Muscle of arm (tissue), 14 donors: ENCODE measurements at places on chromosomes 16 and 17.
A peak's percentile ranks its signal among the peaks of the same experiment; 100 is the strongest.

- no peak for DNase-seq
Measured at GRCh38 chr16:15054357-15055140, 1.3 kb downstream of the NTAN1 start.

DNA sequence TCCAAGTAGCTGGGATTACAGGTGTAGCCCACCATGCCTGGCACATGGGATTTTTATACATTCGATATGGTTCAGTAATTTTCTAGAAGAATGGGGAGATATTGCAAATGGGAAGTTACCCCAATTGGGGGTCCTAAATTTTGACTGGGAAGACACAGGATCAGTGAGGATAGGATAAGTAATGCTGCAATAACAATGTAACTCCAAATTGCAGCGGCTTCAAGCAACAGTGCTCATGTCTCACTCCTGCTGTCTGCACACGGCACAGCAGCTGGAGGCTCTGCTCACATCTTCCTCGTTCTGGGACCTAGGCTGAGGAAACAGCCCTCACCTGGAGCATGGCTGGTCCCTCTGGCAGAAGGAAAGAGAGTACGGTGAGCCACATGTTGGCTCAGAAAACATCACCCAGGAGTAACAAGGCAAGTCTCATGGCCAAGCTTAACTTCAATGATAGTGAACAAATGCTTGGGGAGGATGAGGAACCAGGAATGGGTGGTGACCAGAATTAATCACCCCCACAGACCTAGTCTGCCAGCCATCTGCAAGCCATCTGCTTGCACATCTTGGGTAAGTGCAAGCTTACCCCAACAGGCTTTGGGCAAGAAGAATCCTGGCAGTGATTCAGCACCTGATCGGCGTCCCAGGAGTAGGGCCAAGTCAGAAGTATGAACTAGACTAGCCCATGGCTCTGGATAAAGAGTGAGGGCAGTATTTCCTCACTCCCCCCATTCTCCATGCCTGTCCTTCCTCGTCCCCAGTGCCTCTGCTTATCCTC, 229.2 kb downstream of the COPRS start:
- no peak for DNase-seq

DNA sequence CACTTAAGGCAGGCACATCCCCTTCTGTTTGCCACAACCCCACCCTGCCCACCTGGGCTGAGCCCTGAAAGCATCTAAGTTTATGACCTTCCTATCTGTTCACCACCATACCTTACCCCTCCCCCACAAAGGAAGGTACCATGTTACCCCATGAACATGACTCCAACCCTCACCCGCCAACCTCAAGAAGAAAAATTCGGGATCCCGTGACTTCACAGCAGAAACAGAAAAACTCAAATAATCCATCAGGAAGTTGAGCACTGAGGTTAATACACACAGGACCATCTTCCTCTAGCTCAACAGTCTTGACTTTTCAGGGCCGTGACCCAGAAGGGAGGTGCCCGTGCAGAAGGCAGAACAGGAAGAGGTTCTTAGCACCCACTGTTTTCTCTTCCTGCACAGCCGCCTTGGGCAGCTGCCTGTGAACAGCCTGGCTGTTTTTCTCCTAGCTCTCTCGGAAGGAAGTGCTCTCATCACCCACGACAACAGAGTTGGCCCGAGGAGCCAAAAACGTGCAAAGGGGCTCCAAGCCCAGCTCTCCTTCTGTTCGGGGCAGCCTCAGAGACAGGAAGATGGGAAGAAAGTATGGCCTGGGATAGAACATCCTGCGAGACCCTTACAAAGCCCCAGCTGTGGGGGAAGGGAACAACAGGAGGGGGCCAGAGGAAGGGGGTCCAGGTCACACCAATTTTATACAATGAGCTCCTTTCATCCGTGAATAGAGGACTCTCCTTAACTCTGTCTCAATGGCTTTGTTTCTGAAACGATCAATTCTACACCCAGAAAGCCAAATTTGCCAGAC, 101.1 kb downstream of the XYLT1 start:
- no peak for DNase-seq

DNA sequence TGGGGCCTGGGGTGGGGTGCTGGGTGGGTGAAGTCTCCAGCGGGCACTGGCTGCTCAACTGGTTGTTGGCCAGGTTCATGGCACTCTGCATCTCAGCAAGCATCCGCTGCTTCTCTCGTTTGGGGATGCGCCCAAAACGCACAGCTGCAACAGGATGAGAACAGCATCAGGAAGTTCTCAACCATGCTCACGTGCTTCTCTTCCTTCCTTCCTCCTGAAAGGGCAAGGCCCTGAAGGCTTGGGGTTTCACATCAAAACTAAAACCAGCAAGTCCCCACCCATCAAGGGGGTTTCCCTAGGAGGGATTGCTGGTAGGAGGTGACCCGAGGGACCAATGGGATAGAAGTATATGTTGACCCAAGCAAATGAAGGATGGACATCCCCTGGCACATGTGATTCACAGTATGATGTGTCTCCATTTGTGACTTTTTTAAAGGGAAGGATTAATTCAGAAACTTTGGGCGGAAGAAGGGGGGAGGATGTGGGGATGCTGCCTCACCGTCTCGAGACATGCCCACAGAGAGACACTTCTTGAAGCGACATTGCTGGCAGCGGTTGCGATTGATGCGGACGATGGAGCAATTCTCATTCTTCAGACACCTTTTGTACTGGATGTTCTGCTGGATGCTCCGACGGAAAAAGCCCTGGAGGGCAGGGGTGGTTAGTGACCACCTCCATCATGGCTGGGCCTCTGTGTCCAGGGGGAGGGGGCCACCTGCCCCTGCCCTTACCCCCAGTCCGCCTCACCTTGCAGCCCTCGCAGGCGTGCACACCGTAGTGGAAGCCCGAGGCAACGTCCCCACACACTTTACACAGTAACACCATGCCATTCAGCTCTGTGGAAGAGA, 4.2 kb downstream of the NR1D1 start:
- no peak for DNase-seq

DNA sequence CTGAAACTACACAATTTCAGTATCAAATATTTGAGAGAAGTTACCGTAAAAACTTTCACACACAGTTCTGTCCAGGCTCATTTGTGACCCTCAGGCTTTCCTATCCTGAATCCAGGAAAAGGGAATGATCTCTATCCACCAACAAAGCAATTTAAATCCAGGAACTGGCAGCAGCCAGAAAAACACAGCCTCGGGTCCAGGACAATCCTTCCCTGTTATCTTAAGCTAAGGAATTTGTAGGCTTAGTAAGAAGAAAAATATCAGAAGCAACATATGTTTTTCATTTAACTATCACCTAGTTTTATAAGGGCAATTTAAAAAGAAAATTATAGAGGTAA, 47.1 kb downstream of the TEX2 start:
- DNase-seq = peak; percentile 9

DNA sequence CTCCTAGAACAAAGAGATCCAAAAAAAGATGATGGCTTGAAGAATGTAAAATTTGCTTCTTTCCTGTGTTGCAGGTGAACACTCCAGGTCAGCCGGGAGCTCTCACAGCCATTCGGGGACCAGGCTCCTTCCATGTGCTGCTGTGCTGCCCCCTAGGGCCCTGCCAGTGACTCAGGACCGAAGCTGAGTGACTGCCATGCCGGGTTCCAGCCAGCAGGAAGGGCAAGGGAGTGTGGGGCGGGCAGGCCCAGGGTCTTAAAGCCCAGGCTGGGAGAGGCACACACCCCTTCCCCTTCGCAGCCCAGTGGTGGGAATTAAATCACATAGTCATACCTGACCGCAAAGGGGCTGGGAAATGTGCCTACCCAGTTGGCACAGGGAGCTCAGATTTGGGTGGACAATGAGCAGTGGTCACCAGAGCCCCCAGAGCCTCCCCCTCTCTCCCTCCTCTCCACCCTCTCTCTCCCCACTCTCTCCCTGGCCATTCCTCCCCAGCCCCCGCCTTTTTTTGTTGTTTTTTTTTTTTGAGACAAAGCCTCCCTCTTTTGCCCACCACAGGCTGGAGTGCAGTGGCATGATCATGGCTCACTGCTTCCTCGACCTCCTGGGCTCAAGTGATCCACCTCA, 11.5 kb downstream of the EPOP start:
- no peak for DNase-seq

- DNase-seq = no peak
Measured at GRCh38 chr16:7278636-7279035, 54.0 kb upstream of the RBFOX1 start.

- no peak for DNase-seq
Measured at GRCh38 chr17:77465358-77466041, 324.7 kb downstream of the SEC14L1 start.

DNA sequence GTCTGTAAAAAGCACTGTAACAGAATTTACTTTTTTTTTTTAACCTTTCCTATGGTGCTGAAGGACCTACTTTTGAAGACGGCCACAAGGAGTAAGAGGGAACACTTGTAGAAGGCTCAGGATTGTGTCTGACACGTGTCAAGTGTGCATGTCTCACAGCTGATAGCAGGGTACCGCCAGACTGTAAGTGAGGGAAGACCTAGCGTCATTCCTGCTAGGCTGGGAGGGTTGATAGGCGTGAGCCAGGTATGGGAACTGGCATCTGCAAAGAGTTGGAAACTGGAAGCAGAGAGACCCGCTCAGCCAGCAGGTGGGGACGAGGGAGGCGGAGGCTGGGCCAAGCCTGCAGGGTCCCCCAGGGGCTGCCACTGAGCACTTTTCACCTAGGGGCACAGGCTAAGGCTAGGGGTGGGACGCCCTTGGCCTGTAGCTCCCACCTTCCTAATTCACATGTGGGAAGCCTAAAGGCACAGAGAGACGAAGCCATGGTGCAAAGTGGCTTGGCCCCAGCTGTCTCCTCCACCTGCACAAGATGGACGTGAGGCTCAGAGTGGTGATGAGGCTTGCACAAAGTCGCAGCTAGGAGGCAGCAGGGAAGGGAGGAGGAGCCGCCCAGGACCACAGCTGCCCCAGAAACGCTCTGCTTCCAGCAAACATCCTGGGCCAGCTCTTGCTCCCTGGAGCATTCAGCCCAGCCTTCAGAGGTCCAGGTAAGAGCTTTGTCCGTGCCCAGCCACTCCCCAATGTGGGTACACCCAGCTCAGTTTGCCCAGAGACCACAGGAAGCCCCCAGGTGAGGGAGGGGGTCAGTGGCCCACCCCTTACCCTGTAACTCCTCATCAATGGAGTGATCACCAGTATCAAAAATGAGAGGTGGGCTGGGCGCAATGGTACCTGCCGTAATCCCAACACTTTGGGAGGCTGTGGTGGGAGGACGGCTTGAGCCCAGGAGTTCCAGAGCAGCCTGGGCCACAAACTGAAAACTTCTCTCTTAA, 18.9 kb downstream of the VASN start:
- DNase-seq = no peak

DNA sequence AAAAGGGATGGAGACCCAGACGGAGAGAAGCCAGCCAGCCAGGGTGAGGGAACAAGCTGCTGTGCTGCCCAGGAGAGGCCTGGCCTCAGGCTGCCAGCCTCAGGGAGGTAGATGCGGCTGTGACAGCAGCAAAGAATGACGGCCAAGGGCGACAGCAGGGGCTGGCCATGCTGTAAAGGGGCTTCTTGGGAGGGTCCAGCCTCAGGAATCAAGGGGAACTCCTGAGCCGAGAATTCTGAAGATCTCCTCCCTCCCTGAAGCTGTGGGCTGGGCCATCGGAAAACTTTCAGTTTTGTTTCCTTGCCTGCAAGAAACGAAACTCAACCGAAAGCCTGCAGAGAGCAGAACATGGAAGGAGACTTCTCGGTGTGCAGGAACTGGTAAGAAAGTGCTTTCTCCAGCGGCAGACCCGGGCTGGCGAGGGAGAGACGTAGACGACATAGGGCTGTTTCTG, at the start of gene XAF1:
Gene XAF1 (plus strand): TSS at position 316 of the 454 bp plus-strand sequence. CDS start 33 bp downstream, at position 349.
- peak; percentile 46 for DNase-seq

- no peak for DNase-seq
Measured at GRCh38 chr16:4675864-4676786, 17.2 kb upstream of the NUDT16L1 start.

- no peak for DNase-seq
Measured at GRCh38 chr17:58331815-58332777, 3.5 kb upstream of the TSPOAP1 start.

DNA sequence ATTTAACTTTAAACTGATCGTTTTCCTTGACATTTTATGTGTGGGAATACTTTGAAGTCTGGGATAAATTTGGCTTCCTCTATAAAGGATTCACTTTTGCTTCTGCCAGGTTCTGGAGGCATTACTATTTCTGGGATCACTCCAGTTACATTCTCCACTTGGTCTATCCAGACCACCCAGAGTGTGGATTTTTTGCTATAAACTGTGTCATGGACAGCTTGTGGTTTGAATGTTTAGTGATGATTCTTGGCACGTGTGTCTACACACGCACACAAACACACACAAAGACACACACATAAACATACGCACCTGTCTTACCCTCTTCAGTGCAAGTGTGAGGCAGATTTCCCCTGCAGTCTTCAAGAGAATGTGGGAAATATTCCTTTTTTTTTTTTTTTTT, 27.4 kb upstream of the MSI2 start:
- no peak for DNase-seq

GRCh38 chr16:67461600-67462278, 19.2 kb downstream of the ATP6V0D1 start:
- DNase-seq = no peak

DNA sequence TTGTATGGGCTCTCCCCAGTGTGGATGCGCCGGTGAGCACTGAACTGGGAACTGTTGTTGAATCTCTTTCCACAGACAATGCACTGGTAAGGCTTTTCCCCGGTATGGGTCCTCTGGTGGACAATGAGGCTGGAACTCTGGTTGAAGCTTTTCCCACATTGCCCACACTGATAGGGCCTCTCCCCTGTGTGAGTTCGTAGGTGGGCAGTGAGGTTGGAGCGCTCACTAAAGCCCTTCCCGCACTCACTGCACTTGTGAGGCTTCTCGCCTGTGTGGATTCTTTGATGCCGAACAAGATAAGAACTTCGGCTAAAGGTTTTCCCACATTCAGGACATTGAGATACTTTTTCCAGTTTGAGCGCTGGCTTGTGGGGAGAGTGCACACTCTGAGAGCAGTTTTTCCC, 17.8 kb downstream of the ZSCAN32 start:
- DNase-seq = no peak

DNA sequence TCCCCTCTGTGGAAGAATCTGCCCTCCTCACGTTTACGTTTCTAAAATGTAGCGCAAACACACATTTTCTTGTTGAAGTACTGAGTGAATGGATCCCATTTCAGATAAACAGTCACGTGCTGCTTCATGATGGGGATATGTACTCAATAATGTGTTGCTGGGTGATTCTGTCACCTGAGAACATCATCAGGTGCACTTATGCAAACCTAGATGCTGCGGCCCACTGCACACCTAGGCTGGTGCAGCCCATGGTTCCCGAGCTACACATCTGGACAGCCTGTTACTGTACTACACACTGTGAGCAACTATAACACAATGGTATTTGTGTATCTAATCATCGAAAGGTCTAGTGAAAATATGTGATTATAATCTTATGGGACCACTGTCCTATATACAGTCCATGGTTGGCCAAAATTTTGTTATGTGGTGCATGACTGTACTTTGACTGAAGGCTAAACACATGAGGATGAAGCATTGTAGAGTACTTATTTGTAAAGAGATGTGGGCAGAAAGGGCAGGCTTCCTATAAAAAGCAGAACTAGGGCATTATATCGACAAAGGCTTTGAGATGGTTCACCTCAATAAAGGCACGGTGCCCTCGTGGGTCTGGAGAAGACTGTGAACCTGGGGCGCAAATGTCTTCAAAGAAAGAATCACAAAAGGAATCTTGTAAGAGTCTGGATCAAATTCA, 26.3 kb downstream of the MARF1 start:
- no peak for DNase-seq
